ENCODE measurements at places on chromosomes 12 and 14.

DNA sequence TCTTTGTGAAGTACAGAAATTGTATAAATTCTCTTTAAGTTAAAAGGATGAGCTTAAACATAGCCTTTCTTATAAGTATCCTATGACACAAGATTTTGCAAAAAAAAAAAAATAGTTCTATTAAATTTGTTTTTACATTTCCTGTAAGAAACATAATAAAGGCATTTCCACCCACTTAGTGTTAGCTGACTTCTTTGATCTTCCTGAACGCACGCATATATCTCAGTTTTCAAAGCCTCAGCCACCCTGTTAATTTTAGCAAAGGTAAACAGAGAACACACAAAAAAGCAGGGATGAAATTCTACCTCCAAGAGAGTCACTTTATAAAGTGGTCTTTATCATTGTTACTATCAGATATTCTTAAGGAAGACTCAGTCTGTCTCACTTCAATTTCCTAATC lies 277.9 kb downstream of the MED13L start:
- DNase-seq = no peak

GRCh38 chr12:70042675-70043074 lies 200.6 kb upstream of the CNOT2 start:
- no peak for DNase-seq

DNA sequence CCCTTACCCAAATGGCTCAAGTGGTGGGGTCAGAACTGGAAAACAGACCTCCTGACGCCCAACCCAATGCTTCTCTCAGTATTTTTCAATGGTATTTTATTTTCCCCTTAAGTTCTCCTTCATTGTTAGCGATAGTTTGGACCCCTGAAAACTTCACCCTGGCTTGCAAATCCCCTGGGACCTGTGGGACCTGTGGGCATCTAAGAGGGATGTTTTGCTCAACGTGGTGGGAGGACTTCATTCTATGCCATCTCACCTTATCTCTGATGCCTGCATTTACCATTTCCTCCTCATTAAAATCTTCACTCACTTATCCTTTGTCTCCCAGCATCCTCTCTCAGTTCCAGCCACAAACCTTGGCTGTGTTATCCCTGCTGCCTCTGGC lies 59.4 kb upstream of the GZMB start:
- no peak for DNase-seq

DNA sequence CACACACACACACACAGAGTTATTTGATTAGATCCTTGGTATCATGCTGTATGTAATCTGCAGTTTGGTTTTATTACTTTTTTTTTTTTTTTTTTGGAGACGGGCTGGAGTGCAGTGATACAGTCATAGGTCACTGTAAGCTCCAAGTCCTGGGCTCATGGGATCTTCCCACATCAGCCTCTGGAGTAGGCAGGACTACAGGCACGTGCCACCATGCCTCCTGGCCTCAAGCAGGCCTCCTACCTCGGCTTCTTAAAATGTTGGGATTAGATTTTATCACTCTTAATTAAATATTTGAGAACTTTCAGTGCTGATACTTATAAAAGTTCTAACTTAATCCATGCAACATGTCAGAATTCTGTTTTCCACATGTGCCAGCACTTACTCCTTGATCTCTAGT lies 31.3 kb upstream of the PSEN1 start:
- DNase-seq = no peak

GRCh38 chr12:65534238-65534841 lies 255.9 kb downstream of the MSRB3 start:
- no peak for DNase-seq

GRCh38 chr14:33229269-33229929 lies 290.7 kb downstream of the NPAS3 start:
- DNase-seq = no peak

- peak; percentile 24 for DNase-seq
Measured at GRCh38 chr12:1630133-1630826, 1.2 kb downstream of the WNT5B start.

DNA sequence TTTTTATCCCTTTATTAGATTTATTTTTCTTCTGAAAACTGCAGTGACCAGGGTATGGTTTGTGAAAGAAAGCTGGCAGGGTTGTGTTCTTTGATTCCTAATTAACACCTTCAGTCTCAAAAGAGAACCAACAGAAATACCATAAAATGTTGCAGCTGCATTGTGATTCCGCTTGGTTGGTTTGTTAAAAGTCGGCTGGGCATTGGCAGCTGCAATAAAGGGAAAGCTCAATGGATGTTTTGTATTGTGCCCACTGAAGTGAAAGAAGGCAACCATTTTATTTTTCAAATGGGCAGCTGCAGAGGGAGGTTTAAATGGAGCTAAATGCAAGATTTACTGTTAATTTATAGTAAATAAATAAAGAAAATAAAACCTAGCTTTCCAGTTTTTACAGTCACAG lies 16.7 kb downstream of the LGR5 start:
- DNase-seq = no peak

DNA sequence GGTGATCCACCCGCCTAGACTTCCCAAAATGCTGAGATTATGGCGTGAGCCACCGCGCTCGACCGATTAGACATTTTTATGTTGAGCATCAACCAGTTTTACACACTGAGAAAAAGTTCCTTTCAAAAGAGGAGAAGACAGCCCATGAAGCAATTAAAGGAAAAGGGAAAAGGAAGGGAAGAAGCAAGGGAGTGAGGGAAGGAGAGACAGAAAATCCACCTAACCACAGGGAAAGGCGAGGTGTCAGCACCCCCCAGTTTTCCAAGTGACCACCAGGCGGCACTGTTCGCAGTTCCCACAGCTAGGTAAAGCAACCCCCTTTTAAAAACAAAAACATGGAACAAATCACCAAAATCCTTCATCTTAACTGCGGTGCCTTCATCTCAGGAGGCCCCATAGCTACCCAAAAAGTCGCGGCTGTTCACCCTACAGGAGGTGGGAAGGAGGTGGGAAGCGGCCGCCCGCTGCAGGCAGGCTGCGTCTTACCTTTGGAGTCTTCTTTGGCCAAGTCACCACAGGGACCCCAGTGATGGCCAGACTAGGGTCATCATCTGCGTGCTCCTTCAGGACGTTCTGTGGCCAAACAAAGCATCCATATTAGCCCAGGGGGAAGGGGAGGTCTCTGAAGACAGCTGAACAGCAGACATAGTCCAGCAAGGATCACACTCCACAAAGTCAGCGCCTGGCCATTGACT lies 86.6 kb downstream of the KDM2B start:
- DNase-seq = peak; percentile 80

DNA sequence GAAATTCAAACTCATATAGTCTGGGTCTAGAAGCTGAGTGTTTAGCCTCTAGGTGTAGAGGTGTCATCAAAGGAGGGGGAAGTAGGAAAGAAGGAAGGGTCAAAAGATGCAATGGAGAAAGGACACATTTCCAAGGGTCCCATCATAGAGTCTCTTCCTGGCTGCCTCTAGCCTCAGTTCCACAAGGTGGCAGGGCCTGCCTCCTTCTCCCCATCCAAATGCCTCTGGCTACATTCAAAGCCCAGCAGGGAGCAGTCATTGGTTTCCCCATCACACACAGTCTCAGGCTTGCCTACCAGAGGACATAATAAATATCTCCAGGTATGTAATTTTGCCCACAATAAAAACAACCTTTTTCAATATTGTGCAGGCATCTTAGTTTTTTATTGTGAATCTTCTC lies 2.1 kb upstream of the CCT2 start:
- no peak for DNase-seq

GRCh38 chr12:15581006-15581405 lies 208.2 kb downstream of the EPS8 start:
- no peak for DNase-seq

- DNase-seq = no peak
Measured at GRCh38 chr12:46388427-46389021, 16.0 kb upstream of the SLC38A2 start.

Measured in HAP-1 (cell line).